Activated CD8-positive, alpha-beta T cell treated with anti-CD3 and anti-CD28 coated beads, Interleukin-2, amount 10 ng/mL, durations not matched to agents 7 days and 5 days (primary cell): ENCODE measurements at places on chromosomes 3 and 15.

GRCh38 chr15:85920956-85921355 lies 126.2 kb upstream of the KLHL25 start:
- DNase-seq, result no peak

DNA sequence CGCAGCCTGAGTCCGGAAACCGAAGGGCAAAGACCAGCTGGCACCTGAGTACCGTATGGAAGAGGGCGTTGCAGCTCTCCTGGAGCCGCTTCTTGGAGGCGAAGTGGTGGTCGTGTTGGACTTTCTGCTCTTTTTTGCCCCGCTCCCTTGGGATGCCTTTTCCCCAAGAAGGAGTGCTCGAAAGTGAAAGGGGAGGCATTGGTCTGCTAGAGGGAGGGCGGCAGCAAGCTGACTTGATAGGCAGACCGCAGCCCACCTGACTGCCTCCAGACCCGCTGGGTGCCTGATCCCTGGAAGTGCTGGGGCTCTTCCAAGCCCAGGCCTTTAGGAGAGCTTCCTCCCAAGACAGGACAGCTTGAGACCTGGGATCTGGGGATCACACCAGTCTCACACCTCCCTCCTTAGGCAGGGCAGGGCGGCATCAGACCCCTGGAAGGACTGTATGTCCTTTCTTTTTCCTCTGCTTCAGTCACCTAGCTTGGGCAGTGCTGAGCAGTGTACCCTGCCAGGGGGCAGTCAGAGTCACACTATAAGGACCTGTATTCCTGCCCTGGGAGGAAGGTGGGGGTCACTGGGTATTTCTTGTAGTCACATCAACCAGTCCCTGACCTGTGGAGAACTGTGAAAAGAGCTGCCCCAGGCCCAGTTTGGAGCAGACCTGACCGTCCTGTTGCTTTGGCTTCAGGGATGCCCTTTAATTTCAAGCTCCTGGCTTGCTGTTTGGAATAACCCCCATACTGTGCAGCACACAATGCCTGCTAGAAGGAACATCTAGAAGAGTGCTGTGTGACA lies 2.1 kb downstream of the ACVR2B start:
- DNase-seq, result no peak

DNA sequence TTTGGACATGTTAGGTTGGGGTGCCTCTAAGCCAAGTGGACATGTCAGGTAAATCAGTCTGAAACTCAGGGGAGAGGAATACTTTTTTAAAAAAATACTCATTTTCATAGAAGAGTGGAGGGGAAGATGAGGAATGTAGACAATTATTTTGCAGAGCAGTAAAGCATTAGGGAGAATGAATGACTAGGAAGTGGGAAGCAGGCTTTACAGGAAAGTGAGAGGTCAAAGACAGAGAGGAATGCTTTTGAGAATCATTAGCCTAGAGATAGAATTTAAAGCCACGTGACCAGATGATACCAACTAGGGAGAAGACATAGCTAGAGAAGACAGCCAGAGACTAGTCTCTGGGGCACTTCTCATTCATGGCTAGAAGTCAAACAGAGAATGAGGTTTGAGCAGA lies 91.0 kb downstream of the RAD18 start:
- no peak for DNase-seq

- DNase-seq, result peak; percentile 87
Measured at GRCh38 chr15:38699633-38700230, 135.1 kb upstream of the RASGRP1 start.

DNA sequence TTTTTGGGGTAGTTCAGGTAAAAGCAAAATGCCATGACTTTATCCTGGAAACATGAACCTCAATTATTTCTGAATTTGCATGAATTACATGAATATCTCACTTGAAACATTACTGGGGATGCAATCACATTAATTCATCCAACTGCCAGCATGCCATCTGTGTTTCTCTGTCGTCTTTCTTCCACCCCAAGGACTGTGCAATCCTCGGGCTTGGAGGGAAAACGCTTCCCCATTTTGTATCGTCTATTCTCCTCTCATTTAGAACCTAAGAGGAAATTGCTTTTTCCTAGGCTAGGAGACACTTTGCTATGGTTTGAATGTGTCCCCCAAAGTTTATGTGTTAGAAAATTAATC lies 109.4 kb downstream of the SQOR start:
- no peak for DNase-seq

GRCh38 chr15:90232196-90232595 lies 1.5 kb downstream of the CIB1 start:
- no peak for DNase-seq

- DNase-seq, result no peak
Measured at GRCh38 chr3:62982795-62983455, 107.7 kb upstream of the CADPS start.

DNA sequence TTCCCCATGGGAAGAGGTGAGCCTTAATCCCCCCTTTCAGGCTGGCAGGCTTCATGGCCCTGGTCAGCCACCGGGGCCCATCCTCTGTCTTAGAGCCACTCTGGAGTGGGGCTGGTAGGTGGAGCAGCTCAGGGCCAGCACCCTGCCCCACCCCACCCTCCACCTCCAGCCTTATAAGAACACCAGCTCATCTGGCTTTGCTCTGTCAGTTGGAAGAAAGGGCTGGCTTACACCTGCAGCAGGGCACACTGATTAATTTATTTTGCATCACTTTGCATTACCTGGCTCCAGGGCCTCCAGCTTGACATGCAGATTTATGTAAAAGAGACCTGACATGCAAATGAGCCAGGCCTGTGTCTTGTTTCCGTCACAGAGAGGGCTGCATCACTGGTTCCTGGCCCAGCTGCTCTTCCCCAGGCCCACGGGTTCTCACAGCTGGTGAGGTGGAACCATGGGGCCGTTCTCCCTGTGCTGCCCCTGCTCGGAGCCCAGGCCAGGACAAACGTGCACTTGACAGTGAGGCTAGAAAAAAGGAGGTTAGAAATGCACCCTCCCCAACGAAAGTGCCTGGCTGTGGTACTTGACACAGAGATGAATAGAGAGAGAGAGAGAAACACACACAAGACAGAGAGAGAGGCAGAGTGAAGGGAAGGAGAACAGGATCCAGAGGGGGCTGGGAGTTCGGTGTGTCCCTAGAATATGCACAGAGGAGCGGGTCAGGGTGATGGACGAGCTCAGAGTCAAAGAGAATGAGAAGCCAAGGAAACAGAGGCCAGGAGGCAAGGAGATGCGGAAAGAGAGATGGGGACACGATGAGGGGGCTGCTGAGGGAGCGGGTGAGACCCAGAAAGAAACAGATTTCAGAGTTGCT lies 44.5 kb upstream of the MAGEF1 start:
- DNase-seq, result no peak

GRCh38 chr15:68833700-68834331 lies 13.1 kb upstream of the ANP32A start:
- DNase-seq, result peak; percentile 48

- no peak for DNase-seq
Measured at GRCh38 chr3:30516238-30516637, 90.2 kb upstream of the TGFBR2 start.

DNA sequence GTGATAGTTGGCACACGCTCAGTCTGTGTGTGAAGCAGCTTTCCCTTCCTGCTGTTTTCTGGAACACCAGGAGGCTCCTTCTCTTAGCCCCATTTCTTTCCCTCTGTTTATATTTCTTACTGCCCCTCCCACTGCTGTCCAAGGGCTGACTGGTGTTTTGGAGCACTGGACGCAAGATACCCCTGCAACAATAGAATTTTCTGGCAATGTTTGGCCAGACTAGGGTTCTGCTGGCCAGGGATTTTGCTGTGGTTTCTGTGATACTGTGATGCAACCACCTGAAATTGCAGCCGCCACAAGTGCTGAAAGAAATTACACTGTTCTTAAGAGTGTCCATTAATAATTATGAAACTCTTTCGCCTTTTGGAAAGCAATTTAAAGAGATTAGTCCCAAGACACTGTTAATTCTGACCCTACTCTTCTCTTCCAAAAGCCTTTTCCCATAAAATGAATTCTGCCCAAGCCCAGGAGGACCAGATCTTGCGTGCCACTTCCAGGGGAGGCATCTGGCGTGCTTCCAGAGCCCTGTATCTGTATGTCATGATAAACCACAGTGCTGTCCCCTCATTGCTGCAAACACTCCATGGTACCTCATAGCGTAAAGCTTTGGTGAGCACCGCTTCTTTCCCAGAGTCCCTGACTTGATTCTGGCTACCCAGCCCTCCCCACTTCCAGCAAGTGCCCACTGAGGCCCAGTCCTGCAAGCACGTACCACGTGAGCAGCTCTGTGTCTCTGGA lies 159.4 kb upstream of the CHRM5 start:
- DNase-seq, result no peak

DNA sequence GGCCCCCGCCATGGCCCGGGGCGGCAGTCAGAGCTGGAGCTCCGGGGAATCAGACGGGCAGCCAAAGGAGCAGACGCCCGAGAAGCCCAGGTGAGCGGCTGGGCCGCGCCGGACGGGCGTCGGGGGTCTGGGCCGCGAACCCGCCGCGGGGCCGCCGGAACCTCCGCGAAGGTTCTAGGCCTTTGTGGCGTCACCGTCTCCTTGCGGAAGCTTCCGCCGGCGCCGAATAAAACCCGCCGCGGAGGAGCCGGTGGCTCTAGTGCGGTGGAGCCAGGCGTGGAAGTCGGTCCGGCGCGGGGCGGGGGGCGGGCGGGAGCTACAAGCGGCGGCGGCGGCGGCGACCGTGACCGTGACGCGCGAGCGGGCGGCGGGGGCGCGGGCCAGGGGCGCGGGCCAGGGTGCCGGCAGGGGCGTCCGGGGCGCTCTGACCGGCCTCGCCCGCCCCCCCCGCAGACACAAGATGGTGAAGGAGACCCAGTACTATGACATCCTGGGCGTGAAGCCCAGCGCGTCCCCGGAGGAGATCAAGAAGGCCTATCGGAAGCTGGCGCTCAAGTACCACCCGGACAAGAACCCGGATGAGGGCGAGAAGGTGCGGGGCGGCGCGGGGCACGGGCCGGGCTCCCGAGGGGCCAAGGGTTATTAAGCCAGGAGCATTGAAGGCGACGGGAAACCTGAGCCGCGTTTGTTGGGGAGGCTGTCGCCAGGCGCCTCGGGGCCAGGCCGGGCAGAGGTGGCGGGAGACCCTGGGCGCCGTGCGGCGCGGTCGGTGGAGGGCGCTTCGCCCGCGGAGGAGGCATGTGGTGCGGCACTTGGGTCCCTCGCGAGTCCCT lies at the start of gene DNAJA4:
Gene DNAJA4 (plus strand): TSS at position 259 of the 833 bp plus-strand sequence. CDS start 202 bp downstream, at position 461.
- peak; percentile 73 for DNase-seq

GRCh38 chr15:51284871-51285270 lies 53.5 kb downstream of the CYP19A1 start:
- no peak for DNase-seq

DNA sequence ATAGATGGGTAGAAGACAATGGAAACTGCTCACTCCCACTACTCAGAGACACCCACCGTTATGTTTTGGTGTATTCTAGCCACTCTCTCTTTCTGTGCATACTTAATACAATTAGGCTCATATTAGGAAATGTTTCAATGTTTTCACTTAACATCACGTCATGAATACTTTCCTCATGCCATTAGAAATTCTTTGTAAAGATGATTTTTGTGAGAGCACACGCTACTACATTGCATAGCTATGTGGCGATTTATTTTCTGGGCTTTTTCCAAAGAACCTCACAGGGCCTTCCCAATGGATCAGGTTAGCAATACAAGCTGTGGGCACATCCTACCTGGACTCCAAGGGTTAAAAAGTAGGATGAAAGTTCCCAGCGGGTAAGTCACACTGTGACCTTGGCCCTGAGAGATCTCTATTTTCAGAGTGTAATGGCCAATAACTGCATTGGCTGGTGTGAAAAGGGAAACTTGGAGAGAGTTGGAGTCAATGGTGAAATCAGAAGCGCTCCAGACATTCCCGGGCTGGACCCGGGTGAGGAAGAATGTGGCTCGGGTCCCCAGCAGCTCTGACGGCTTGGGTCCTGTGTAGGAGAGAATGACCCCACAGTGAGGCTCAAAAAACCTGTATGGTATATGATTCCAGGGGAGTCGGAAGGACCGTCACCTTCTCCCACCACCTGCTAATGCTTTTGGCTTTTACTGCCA lies 25.8 kb upstream of the TGM5 start:
- DNase-seq, result no peak

GRCh38 chr3:13174803-13175135 lies 101.5 kb upstream of the IQSEC1 start:
- DNase-seq, result no peak

DNA sequence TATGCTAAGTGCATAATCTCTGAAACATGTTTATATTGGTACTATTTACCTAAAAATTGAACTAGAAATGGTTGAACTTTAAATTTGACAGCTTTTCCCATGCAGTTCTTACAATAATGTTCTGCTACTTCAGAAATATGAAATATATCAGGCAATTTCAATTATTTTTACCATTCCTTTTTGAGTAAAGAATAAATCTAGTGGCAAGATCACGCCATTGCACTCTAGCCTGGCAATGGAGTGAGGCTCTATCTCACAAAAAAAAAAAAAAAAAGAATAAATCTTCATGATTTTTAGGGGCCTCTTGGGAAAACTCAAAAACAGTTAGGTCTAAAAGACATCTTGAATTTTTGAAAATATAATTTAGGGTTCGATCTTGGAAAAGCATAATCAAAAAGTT lies 10.6 kb upstream of the DNAAF4 start:
- no peak for DNase-seq

- peak; percentile 85 for DNase-seq
Measured at GRCh38 chr15:90665288-90666134, 51.6 kb upstream of the BLM start.

DNA sequence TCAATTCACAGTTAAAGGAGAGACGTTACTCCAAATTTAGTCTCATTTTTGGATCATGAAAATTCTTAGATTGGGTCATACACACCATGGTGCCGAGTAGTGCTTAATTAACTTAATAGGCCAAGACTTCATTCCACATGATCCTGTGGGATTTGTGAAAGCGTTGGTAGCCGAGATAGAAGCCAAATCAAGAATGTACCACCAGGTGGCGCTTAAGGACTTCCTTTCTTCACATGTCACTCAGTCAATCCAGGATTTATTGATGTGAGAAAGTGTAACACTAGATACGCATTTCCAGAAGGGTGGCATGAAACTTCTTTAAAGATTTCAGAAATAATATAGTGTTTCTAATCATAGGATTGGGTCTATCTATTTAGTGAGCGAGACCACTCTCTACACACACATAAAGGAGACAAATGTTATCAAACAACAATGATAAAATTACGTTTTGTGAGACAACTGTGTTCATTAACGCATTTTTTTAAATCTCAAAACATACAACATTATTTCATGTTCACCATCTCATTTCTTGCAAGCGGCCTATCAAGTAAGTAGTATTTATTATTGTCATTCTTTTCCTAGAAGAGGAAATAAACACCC lies 436.1 kb downstream of the CHL1 start:
- peak; percentile 46 for DNase-seq

- DNase-seq, result no peak
Measured at GRCh38 chr3:119258915-119259314, 18.2 kb upstream of the B4GALT4 start.

GRCh38 chr3:125470671-125471070 lies 49.3 kb downstream of the SNX4 start:
- DNase-seq, result no peak

- no peak for DNase-seq
Measured at GRCh38 chr3:8879347-8879944, 83.8 kb downstream of the RAD18 start.

- DNase-seq, result peak; percentile 97
Measured at GRCh38 chr15:45198337-45199135, 10.8 kb upstream of the SHF start.

- DNase-seq, result peak; percentile 54
Measured at GRCh38 chr3:197501879-197502620, 53.7 kb downstream of the BDH1 start.

GRCh38 chr3:171831936-171832335 lies 11.2 kb upstream of the TMEM212 start:
- DNase-seq, result no peak
